PC-9 (cell line): ENCODE measurements at places on chromosomes 6 and 20. TPM values are rescaled to one million over a fixed set of nuclear protein-coding genes. Genes with fewer than 3 reads are reported as not detected.

C6orf120 gene
- 9.8 and 12.5 TPM in 2 replicates for total RNA-seq

BEND3 gene
- 3.4 and 3.8 TPM in 2 replicates for total RNA-seq

GSTA2 gene
- not detected in 2 replicates for total RNA-seq

COX4I2 gene
- not detected in 2 replicates for total RNA-seq

SULF2 gene
- total RNA-seq: 439 and 495 TPM in 2 replicates

TNXB gene
- total RNA-seq: 15.1 and 22.1 TPM in 2 replicates

TRIM10 gene
- not detected in 2 replicates for total RNA-seq

BMP7 gene
- total RNA-seq: 0.13 and 0.60 TPM in 2 replicates

SNAP91 gene
- total RNA-seq: not detected in 2 replicates

VPS16 gene
- total RNA-seq: 21.5 and 31.9 TPM in 2 replicates

FNDC11 gene
- 7.7 and 10.6 TPM in 2 replicates for total RNA-seq

SUMO4 gene
- 1.8 TPM in 2 replicates for total RNA-seq

F13A1 gene
- not detected in 2 replicates for total RNA-seq

NRN1 gene
- not detected in 2 replicates for total RNA-seq

MEP1A gene
- not detected in 2 replicates for total RNA-seq

LCA5 gene
- 4.8 and 5.4 TPM in 2 replicates for total RNA-seq

TFAP2D gene
- total RNA-seq: not detected in 2 replicates

SLC17A1 gene
- total RNA-seq: not detected in 2 replicates

RIPPLY2 gene
- total RNA-seq: not detected in 2 replicates

RUNX2 gene
- total RNA-seq: 10.4 and 12.5 TPM in 2 replicates

CGA gene
- total RNA-seq: not detected in 2 replicates

NNAT gene
- total RNA-seq: not detected in 2 replicates

SLC17A2 gene
- not detected in 2 replicates for total RNA-seq

C6orf118 gene
- not detected in 2 replicates for total RNA-seq

REM1 gene
- not detected in 2 replicates for total RNA-seq

FAXC gene
- total RNA-seq: 3.3 and 4.2 TPM in 2 replicates

CCM2L gene
- total RNA-seq: 0.31 and 0.35 TPM in 2 replicates

MCM3 gene
- total RNA-seq: 90.9 and 111 TPM in 2 replicates

MYB gene
- 0.95 and 1.8 TPM in 2 replicates for total RNA-seq

SLC52A3 gene
- 6.9 and 7.2 TPM in 2 replicates for total RNA-seq

SEC63 gene
- 43.0 and 101 TPM in 2 replicates for total RNA-seq
